ENCODE measurements at places on chromosomes 5 and 9.

GRCh38 chr9:35859310-35859989 lies 10.8 kb downstream of the OR13J1 start:
- DNase-seq = no peak

DNA sequence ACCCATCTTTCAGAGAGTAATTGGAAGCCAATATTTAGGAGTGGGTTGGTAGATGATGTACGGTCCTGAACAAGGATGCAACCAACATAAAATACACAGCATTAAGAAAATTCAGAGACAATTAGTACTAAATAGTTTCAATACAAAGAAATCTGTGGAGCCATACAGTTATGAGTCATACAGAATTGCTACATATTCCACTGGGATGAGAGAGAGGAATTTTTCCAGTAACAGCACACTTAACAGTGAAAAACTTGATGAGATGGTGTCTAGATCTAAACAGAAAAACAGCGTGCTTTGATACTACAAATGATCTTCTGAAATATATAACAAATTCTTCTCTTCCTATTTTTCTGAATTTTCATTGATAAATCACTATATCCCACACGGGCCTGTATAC lies 1999.3 kb upstream of the CDH9 start:
- DNase-seq = no peak

- DNase-seq = no peak
Measured at GRCh38 chr9:13705918-13706317, 426.4 kb upstream of the MPDZ start.

- DNase-seq = no peak
Measured at GRCh38 chr5:7050986-7051385, 337.8 kb downstream of the TENT4A start.

DNA sequence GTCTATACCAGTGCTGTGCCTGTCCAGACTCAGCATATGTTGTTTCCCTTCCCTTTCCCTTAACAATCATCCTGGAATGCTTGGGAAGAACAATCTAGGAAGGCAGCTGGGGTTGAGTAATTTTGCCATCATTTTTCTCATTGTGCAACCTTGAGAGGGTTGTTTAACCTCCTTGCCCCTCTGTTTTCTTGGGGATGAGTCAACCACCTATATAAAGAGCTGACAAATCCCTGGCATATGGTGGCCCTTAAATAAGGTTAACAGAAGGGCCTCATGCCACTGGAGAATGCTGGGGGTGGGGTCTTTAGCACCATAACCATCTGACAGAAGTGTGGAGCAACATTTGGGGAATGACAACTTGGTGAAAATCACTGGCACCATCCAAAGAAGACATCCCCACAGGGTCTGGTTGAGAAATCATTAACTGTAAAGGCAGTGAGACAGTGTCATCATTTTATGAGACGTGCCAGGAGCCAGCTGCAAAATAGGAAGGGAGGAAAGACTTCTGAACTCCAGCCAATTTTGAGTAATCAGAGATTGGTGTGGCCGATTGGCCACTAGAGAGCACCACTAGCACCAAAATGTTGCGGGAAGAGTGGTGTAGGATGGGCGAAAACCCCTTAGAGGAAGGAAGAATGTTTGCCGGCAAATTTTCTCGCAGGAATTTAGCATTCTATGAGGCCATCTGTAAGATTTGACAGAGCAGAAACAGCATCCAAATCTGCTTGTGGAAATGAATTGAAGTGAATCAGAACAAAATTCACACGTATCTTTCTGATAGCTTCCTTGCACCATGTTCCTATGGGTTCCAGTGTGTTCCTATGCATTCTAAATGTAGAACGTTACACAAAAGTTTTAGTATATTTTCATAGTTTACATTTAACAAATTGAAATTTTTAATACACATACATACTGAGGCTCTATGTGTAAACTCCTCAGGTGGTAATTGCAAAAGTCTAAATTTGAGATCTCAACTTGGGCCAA lies 113.8 kb downstream of the MSX2 start:
- no peak for DNase-seq

- no peak for DNase-seq
Measured at GRCh38 chr9:136082496-136083361, 12.4 kb downstream of the NACC2 start.

DNA sequence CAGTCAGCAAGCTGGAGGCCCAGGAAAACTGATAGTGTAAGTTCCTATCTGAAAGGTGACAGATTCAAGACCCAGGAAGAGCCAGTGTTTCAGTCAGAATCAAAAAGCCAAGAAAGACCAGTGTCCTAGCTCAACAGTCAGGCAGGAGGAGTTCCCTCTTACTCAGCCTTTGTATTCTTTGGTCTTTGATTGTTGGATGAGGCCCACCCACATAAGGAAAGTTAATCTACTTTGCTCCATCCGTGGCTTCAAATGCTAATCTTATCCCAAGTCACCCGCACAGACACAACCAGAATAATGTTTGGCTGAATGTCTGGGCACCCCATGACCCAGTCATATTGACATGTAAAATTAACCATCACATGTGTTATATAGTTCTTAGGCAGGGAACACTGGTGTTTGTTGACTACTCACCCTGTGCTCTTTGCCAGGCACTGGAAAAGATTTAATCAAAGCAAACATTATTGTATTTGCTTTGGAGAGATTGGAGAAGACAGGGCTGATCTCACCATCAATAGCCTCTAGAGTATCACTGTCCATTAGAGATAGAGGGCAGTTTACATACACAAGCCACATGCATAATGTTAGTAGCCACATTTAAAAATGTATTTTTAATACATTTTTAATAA lies 96.3 kb upstream of the KCNN2 start:
- DNase-seq = no peak

DNA sequence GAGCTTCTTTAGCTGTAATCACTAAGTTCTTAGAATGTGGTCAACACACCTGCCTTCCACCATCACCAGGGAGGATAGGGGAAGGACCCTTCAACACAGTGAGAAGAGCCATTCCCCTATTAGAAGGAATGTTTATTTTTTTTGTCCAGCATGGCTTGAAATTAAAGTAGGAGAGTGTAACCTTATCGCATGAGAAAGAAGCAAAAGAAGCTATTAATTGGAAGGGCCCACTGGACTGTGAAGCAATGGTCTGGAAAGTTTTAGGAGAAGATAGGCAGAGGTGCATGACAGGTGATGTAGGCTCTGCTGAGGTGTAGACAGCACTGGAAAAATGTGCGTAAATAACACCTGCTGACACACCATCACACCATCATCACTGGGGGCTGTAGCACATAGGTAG lies 1526.0 kb downstream of the MAT2B start:
- no peak for DNase-seq

DNA sequence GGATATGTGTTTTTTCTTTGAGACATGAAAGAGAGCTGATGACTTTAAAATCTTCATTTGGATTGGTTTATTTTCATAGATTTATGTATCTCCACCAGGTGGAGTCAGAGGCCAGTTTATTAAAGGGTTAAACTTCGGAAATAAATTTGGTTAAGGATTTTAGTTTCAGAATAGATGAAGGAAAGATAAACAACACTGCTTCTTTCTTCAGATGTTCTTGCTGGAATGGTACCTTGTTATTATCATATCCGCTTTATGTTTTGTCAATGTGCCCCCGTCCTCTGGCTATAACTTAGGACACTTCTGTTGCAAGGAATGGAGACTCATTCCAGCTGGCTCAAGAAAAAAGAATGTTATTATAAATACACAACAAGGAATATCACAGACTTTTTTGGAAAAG lies 81.2 kb downstream of the ALDH1A1 start:
- DNase-seq = no peak

- DNase-seq = no peak
Measured at GRCh38 chr5:140690376-140690932, 716 bp downstream of the HARS1 start.

- no peak for DNase-seq
Measured at GRCh38 chr9:114492991-114493390, 12.3 kb downstream of the WHRN start.

GRCh38 chr5:58127255-58128220 lies 332.3 kb downstream of the PLK2 start:
- DNase-seq = no peak

DNA sequence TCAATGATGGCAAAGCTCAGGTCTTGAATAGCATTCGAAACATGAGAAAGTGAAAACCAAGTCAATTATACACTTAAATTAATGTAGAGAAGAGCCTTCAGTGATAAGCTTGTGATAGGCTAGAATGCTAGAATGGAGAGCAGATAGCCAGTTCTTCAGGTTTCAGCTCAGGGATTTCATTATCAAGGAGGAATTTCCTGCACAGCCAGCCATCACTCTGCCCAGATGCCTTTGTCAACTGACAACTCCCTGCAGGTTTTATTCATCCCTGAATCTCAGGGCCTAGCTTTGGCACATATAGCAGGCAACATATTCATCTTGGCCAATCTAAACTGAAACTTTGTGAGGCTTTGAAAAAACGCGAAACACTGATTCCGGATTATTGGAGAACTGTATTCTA lies 199.3 kb upstream of the CDH6 start:
- DNase-seq = no peak

DNA sequence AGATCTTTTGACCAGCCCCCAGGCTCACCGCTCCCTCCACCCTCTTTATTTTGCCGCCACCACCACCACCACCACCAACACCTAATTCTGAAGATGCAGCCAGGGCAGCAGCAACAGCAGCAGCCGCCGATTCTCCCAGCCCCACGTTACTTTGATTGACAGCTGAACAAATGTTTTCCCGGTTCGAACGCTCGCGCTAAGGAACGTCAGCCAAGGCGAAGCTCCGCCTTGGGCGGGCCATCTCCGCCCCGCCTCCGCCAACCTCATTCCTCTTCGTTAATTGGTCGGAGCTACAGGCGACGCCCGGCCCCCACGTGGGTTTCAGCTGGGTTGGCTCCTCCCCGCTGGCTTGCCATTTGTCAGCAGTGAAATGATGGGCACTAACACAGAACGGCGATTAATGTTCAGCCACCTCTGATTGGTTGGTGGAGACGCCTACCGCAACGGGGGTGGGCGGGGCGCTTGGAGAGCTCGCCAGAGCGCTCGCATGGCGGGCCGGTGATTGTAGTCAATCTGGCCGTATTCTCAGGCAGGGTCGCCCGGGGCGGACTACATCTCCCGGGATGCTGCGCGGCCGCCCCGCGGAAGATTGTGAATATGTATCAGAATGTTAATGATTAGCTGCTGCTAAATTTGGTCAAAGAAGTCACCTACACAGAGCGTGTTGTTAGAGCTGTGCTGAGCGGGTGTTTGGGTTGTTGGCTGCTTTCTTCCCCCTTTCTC lies at the start of gene TLE4:
Gene TLE4 (plus strand): TSS at position 657 of the 723 bp plus-strand sequence. CDS start 826 bp downstream, outside the sequence.
- DNase-seq = peak; percentile 99

GRCh38 chr9:129776938-129777768 lies 24.3 kb upstream of the PTGES start:
- DNase-seq = peak; percentile 58

- DNase-seq = no peak
Measured at GRCh38 chr5:111142932-111143331, 50.8 kb downstream of the WDR36 start.

DNA sequence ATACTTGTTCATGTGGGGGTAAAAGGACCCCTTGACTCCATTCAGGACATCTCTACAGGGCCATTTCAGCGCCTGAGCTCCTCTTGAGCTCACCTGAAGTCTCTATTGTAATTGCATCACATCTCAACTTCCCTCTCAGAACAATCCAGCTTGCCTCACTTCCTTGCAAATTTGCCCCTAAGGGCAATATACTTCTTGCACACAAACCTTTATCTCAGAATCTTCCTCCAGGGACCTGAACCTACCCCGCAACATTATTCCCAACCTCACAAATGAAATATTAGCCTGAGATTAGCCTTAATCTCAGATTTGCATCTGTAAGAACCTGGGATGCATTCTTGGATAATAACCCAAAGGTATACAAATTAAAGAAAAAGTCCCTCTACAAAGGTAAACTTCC lies 159.2 kb downstream of the DRD1 start:
- DNase-seq = no peak

- no peak for DNase-seq
Measured at GRCh38 chr9:114371973-114372917, 15.5 kb downstream of the AKNA start.

DNA sequence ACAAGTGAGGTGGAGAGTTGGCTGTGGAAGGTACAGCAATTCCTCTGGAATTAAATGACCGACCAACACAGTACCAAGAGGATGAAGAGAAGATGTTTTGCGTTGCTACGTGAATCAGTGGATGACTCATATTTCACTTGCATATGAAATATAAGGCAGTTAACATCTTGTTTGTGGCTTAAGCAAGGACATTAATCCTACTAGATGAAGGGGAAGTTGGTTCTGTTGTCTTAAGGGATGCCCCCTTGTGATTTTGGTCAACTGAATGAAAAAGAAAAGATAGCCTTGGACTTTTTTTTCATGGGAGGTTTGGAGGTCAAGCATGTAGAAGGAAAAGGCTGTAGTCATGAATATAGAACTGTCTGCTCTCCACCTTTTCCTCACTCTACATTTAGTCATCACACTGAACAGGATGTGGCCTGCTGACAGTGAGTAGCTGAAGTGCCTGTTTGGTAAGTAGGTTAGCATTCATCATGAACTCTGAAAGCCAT lies 33.9 kb downstream of the VLDLR start:
- no peak for DNase-seq

GRCh38 chr9:60546406-60546805 lies 367.8 kb upstream of the SPATA31A5 start:
- no peak for DNase-seq

GRCh38 chr5:56481428-56482357 lies 248.6 kb upstream of the ANKRD55 start:
- DNase-seq = no peak

DNA sequence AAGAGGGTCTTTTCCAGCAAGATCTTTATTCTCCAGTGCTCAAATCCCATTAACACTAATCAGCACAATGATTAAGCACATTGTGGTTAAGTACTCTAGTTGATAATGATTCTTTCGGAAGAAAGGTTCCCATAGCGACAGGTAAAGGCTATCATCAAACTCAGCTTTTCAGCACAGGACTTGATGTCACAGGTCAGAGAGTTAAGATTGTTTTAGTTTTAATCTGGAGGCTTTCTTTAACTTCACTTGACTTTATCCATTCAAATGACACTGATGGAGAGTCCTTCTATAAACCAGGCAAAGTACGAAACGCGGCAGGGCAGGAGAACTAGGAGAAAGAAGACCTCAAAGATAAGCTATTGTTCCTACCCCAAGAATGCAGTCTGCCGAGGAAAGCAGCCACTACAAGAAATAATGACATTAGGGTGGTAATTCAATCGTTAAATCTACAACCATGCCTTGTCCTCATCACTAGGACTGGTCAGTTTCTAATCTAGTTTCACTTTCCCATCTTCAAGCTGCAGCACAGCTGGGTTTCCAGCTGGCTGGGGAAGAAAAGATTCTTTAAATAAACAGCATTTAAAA lies 4.6 kb downstream of the NRG2 start:
- DNase-seq = no peak

Data from stimulated activated CD4-positive, alpha-beta T cell treated with anti-CD3 and anti-CD28 coated beads, Interleukin-12 subunit alpha, Interleukin-12 subunit beta, amount 100 ng/mL, for 48 hours (primary cell).